ENCODE measurements at places on chromosomes 3 and 15.

DNA sequence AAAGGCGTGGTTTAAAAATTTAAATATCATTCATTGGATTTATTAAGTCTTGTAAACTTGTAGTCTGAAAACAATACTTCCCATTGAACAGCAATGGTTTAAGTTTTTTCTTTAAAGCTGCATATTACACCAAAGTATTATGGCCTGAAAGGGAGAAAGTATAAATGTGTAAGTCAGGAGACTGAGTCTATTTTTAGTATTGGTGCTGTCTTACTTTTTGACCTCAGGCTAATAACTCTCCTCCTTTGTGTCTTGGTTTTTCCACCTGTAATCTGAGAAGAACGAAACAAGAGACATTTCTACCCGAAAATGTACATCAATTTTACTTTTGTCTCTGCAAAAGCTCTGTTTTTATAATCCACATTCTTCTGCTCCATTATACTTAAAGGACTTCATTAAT lies 7.6 kb downstream of the C15orf61 start:
- no peak for DNase-seq

DNA sequence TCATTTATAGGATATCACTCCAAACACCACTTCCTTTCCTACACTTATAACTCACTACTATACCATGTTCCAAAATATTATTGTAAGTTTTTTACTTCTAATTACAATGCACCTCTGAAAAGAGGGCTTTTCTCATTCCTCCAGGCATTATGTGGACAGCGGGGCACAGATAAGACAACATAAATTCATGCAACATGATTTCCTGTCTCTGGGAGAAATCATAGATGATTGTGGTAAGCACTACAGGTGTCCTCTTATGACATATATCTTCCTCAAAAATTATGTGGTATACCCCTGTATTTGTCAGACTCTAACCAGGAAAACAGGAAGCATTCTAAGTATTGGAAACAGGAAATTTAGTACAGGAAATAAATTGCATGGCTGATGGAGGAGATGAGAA lies 45.7 kb upstream of the INO80 start:
- no peak for DNase-seq

DNA sequence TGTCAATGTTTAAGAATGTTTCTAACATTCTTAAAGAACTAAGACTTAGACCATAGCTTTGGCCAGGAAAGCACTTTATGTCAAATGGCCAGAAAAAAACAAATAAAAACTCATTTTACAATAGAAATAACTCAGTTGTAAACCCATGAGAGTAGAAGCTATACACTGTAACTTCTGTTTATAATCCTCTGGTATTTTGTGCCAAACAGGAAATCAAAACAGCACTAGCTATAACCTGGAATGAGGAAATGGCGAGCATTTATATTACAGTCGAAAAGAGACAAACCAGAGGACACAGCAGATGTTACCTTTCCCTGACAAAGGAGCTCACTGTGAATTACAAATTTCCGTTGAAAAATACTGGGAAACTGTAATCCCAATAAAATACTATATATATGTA lies 10.3 kb downstream of the GK5 start:
- no peak for DNase-seq

GRCh38 chr3:62809369-62809768 lies 65.8 kb downstream of the CADPS start:
- DNase-seq: no peak

DNA sequence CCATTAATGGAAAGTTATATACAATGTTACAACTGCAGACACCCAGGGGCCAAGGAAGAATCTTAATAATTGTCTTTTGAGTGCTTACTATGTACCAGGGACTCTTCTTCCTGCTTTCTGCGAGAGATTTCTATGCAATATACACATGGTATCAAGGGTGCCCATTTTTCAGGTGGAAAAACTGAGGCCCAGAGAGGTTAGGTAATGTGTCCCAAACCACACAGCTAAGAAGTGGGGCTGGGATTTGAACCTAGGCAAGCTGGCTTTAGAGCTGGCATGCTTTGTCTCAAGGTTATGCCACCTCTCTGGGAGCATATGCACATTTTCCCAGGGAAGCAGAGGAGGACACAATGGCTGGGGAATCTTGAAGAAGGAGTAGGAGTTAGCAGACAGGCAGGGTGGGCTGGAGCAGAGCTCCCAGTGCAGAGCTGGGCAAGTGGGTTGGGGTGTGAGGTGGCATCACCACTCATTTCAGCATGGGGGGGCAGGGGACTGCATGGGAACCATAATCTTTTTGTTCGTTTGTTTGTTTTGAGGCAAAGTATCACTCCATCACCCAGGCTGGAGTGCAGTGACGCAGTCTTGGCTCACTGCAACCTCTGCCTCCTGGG lies 339.8 kb upstream of the LRRFIP2 start:
- no peak for DNase-seq

DNA sequence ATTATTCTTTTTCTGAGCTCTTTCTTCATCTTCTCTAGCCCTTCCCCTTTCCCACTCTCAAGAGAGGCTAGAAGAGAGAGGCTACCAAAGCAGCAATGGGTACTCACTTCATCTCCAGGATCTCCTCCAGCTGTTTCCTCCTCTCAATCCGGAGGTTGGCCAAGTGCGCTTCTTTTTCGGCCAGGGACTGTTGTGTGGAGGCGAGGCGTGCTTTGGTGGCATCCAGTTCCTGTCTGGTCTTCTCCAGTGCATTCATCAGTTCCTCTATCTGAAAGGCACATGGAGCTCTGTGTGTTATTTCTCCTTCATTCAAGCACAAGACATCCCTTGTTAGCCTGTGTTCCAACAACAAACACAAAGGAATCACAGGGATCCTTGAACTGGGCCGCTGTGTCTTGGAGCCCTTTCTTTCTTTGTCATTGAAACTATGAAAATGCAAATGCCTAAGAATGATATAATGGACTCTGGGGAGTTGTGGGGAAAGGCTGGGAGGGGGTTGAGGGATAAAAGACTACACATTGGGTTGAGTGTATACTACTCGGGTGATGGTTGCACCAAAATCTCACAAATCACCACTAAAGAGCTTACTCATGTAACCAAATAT lies 401.3 kb upstream of the WNT5A start:
- no peak for DNase-seq

- no peak for DNase-seq
Observed at GRCh38 chr3:74045000-74045399, 420.3 kb upstream of the PDZRN3 start.

DNA sequence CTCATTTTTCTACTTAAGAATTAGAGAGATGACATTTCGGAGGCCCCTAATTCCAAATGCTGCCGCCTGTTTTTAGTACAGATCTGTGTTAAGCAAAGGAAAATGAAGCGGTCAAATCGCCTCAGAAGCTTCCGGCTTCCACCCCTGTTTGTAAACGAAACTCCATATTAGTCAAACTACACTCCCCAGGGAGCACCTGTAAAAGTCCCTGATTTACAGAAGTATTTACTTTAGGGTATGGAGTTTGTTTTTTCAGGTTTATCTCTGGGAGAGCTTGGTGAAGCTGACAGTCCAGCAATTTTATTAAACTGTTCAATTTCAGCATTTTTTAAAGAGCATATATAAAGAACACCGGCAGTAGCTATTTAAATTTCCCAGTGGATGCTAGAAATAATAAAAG lies 319.8 kb downstream of the FHIT start:
- DNase-seq: no peak

DNA sequence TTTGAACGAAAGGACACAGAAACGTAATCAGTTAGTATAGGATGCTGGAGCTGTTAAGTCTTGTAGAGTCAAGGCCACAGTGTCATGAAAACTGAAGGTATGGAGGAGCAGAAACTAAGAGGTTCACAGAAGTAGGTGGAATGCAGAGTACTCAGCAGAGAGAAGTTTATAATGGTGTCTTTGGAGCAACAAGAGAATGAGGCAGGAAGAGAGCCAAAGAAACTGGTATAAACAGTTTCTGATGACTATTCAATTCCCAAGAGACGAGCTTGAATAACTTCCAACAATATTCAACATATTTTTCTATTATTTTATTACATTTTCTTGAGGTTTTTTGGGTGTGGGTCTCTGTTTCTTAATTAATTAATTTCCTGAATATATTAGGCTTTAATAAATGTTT lies 29.6 kb downstream of the GALK2 start:
- DNase-seq: no peak

- DNase-seq: no peak
Observed at GRCh38 chr3:167750272-167750971, 14.9 kb downstream of the SERPINI1 start.

DNA sequence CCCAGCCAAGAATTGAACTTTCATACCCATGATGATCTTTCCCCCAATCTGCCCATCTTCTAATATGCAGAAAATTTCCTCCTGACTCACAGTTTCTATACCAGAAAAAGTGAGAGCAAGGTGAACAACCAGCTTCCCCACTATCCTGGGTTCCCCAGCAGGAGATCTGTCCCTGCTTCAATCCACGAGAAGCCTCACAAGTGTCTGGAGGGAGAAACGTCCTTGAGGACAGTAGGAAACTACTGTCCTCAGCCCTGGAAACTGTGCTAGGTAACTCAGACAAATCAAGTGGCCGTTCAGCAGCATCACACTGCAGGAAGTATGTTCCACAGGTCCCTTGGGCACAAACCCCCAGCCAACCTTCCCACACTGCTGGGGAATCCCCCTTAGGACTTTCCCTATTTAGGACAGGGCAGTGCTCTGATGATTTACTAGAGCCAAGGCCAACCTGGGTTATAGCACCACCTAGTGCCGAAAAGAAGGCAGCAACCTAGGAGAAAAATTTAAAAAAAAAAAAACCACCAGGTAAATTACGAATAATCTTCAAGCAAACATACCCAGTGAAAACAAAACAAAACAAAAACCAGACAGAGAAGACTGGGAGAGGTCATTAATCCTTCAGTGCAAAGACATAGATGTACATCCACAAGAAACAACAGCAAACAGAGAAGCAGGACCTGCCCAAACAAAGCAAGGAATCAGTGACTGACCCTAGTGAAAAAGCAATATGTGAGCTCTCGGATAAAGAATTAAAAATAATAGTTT lies 36.0 kb downstream of the MORC1 start:
- DNase-seq: no peak

- no peak for DNase-seq
Observed at GRCh38 chr3:15292765-15293522, 39.4 kb downstream of the SH3BP5 start.

DNA sequence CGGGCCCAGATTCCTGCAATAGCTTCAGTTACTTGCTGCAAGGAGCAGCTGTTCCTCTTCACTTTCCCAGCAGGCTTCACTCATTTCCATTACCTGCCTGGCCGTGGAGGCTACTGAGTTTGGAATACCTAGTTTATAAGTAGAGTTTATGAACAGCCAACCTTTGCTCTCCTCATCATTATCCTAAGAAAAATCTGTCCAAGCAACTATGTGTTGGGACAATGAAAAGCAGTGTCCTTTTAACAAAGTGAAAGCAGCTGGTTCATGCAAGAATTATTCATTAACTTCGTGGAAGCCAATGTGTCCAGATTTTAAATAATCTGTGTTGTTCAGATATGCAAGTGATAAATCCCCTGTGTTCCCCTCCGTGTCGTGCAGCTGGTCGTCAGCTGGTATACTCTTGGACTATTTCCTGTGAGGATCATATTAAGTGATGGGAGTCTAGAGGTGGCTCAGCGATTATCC lies 39.3 kb upstream of the SSR3 start:
- DNase-seq: no peak

DNA sequence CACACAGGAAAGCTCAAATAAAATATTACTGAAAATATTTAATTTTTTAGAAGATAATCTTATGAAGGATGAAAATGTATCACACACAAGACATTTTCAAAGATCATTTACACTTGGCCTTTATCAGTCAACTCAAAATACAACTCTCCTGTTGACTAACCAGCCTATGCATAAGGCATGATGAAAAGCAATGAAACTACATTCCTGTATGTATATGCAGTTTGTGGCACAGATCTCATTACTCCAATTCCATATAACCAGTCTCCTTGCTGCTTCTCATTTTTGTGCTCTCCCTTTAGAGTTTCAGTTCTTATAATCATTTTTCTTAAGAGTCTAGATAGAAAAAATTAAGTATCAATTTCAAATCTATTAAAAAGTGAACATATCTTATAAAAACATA lies 25.8 kb downstream of the AQR start:
- no peak for DNase-seq

DNA sequence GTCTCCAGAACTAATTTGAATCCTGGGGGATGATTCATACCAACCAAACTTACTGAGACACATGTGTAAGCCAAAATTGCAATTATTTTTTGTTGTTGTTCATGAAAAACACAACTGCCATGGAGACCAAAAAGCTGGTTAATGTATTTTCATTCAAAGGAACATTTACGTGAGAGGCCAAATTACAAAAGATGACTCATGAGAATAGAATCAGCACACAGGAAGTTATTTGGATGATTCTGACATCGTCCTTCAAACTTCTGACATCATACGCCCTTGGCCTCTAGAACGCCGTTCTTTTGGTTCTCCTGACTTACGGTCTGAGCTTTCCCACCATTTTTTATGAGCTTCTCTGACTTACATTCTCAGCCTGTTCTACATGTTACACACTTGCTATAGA lies 3.0 kb upstream of the ZNF280D start:
- no peak for DNase-seq

DNA sequence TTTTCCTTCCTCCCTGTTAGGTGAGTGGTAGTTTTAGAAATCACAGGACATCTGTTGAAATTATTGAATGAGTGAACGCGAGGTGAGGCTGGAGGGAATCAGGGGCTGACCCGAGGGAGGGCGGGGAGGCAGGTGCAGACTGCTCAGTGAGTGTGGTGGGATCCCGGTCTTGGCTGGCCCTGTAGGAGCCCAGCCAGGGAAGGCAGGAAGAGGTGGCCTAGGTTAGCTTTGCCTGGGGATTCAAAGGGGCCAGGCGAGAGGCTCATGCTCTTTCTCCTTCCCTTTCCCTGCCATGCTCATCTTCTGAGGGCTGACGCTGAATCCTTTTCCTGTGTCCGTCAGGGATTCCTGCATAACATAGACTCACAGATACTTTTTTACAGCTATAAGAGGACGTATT lies 15.1 kb downstream of the CACNA1D start:
- no peak for DNase-seq

GRCh38 chr15:72161361-72162132 lies 36.0 kb downstream of the GRAMD2A start:
- no peak for DNase-seq

- DNase-seq: no peak
Observed at GRCh38 chr3:32186097-32186496, 52.4 kb upstream of the CMTM8 start.

DNA sequence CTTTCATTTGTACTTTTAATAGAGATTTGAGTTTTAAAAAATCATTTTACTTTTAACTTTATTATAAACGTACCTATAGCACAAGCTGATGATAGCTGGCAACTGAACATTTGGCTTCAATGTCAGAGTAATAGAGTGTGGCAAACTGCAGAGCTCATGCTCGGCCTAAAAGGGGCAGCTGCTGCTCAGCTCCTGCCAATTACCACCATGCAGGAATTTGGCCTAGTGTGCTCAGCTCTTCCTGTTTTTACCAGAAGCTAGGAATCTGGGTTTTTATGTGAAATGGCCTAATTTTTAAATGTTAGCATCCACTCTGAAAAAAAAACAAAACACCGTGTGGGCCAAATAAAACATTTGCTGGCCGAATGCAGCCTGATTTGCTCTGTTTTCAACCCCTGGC lies 1.8 kb downstream of the IFT122 start:
- DNase-seq: no peak
